AG04450 (cell line): ENCODE measurements at places on chromosomes 3 and 15. TPM values are rescaled to one million over a fixed set of nuclear protein-coding genes. Genes with fewer than 3 reads are reported as not detected.

The RHCG gene
- polyA plus RNA-seq, result not detected in 2 replicates

The MUC20 gene
- 0.19 TPM in 2 replicates for polyA plus RNA-seq

The TNFSF10 gene
- polyA plus RNA-seq, result 1.8 and 2.3 TPM in 2 replicates

GRCh38 chr15:87858651-87859050, 397.9 kb downstream of the NTRK3 start:
- DNase-seq, result no peak

GRCh38 chr3:128539376-128539775, 46.4 kb upstream of the GATA2 start:
- no peak for DNase-seq

- no peak for DNase-seq
Measured at GRCh38 chr3:104676241-104676640, 690.5 kb upstream of the ALCAM start.

DNA sequence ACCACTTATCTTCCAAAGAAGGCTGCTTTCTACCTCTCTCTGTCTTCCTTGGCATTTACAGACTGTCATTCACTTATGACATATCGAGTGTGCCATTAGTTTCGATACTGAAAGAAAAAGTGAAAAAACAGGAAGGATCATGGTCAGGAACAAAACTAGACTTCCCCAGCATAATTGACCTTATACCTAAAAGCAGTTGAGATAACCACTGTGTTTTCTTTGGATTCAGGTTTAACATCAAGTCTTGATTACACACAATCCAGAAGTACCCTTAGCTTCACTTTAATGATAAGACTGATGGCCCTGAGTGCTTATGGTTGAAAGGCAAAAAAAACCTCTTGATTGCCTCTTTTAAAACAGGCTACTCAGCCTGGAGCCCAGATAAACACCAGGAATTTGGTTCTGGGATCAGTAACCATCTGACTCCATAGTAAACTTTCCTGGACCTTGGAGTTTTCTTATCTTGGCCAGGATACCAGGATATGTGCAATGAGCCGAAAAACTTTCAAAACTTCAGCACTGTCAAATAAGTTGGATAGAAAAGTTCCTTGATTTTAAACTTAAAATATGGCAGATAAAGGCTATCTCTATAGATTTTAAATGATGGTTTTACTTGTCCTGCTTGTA, 5.0 kb upstream of the UACA start:
- no peak for DNase-seq

DNA sequence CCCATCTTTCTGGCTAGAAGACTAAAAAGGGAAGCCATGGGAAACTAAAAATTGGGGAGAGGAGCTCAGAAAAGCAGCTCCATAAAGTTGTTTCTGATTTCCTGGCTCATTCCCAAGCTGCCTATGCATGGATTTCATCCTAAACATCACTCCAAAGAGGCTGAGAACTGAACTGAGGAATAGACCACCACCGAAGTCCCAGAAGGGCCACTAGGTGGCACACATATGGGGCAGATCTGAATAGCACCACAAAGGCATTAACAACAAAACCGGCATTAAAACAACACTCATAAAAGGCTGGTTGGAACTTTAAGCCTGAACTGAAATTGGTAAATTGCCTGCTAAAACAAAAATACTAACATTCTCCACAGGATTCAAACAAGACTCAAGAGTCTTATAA, 106.3 kb downstream of the PLD1 start:
- DNase-seq, result no peak

DNA sequence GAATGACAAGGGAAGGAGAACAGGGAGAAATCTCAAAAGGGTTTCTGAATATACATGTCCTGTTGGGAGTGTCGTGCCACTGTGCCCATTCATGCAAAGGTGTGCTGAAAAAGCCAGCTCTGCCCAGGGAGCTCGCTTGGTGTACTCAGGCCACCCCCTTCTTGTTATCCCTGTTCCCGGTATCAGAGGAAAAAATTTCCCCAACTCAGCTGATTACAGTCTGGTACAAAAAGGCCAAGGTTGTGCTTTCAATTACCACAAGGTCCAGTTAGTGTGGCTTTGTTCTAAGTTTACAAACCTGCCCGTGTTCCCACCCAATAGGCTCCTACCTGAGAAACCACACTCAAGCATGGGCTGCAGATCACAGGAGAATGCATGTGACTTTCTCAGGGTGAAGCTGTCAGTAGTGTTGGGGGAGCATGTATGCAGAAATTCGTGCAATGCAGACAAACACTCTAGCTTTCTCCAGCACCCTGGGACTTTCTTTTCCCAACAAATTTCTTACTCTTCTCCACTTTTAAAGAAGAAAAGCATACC, 648.5 kb downstream of the NR2F2 start:
- no peak for DNase-seq

DNA sequence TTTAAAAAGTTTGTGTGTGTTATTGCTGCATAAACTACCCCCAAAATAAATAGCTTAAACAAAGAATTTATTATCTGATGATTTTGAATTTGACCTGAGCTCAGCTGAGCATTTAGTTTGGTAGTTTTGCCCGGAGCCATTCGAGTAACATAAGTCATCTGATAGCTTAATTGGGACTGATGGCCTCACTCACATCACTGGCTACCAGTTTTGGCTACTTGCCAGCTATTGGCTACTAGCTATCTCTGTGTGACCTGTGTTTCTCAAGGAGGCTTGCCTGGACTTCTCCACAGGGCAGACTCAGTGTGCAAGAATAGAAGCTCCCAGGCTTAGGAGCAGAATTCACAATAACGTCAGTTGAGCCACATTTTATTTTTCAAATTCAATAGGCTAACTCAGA, 9.0 kb downstream of the CNTN3 start:
- no peak for DNase-seq

DNA sequence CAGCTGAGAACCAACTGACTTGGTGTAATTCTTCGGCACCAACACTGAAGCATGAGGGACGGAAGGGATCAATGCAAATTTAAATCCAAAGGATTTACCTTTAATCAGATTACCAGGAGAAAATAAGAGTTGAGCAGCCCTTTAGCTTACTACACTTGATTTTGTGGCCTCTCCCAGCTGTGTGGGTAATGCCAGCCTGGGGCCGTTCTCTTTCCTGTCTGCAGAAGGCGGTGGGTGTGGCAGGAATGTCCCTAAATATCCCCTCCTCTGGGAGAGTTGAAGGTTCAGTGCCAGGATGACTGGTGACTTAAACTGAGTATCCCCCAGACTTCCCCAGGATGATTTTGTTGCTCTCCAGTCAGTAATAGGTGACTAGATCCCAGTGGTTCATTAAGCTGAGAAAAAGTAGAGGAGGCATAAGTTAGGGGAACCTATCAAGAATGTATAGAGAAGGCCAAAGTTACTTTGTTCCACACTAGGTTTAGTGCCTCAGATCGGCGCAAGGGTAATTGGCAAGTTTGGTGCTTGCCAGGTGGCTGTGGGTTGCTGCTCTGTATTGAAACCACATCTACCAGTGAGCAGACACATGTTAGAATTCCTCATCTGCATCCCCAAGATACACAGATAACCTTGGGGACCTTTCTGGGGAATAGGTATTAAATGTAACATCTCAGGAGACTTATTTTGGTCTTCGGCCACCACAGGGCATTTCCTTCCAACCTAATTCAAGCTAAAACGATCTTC, 23.1 kb downstream of the MAPKBP1 start:
- DNase-seq, result no peak

- DNase-seq, result no peak
Measured at GRCh38 chr3:151307583-151308488, 8.8 kb downstream of the GPR87 start.

DNA sequence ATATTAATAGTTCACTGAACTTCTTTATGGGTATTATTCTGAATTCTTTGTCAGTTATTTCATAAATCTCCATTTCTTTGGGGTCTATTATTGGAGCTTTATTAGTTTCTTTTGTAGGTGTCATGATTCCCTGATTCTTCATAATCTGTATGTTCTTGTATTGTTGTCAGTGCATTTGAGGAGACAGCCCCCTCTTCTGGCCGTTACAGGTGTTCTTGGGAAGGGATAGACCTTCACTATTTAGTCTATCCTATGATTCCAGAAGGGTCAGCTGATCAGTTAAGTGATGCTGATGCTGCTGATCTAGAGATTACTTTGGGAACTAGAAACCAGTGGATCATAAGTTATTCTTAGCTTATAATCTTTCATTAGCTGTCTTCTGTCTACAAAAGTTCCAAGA, 34.9 kb downstream of the TMEM39A start:
- no peak for DNase-seq
